ENCODE measurements at places on chromosomes 5 and 9. TPM values are rescaled to one million over a fixed set of nuclear protein-coding genes. Genes with fewer than 3 reads are reported as not detected.

Gene PRRC2B
- 335 TPM for total RNA-seq

Gene IDNK
- total RNA-seq, result 10.1 TPM

Gene GRM6
- not detected for total RNA-seq

Gene SUSD1
- total RNA-seq, result 4.2 TPM

Gene TEX48
- total RNA-seq, result not detected

Gene CD180
- 0.52 TPM for total RNA-seq

DNA sequence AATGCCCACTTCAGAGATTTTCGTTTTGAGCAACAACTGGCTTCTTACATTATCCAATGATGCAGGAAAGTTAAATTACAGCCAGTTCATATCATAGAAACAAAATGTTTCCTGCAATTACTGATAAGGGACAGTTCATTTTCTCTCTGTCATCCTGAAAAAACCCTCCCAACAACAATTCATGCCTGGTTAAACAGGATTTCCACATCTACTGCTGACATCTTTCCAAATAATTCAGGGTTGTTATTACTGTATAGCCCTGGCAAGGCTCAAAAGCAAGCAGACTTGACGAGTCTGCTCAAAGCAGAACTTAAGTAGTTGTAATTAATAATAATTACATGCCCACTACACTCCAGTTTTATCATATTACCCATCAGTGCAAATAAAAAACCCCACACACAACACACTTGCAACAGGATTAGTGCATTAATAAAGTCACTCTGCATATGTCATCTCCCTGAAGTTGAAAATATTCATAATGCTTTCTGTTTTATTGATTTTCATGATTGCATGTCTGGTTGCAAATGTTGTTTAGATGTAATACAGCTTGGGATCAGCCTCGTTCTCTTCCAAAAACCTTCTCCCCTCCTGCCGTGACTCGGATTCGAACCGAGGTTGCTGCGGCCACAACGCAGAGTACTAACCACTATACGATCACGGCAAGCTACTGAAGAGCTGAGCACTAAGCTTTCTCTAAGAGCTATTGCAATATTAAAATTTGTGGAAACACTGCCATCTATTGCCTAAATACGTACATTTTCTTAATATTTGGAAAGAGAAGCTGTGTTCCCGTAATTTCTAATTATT is 119.6 kb upstream of the NFIB start:
- H3K4me1 ChIP-seq, result no peaks in the 10 kb centered on the region
- DNase-seq, result no peak
- H3K36me3 ChIP-seq, result no peaks in the 10 kb centered on the region
- no peak overlapping the region for H3K27ac ChIP-seq
- no peak overlapping the region for H3K4me3 ChIP-seq

DNA sequence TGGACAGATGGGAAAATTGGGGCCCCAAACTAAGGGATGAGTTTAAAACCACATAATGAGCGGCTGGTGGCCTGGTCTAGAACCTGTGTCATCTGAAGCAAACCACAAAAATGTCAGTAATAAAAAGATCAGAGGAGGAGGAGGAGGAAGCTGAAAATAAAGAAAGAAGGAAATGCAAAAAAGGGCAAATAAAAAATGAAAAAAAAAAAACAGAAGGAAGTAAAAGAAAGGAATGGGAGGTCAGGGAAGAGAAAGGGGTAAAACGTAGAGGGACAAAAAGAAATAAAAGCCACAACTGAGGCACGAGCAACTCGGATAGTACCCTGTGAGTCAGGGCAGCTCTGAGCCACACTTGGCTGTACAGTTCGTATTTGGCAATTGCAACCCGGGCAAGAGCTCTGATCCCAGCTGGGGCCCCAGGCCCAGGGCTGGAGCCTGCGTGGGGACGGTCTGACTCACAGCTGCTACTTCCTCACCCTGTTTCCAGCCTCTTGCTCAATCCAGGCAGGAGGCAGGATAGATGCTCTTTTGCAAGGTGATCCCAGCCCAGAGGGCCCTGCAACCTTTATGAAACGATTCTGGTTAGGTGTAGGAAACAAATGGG is 137.9 kb upstream of the TRIM32 start:
- H3K4me1 ChIP-seq, result no peaks in the 10 kb centered on the region
- H3K36me3 ChIP-seq, result no peaks in the 10 kb centered on the region
- H3K4me3 ChIP-seq, result no peak overlapping the region
- H3K27me3 ChIP-seq, result no peaks in the 10 kb centered on the region
- no peak for DNase-seq

GRCh38 chr5:150488519-150489359 is 19.2 kb upstream of the NDST1 start:
- H3K4me3 ChIP-seq, result no peak overlapping the region
- H3K27ac ChIP-seq, result no peak overlapping the region
- H3K36me3 ChIP-seq, result no peaks in the 10 kb centered on the region
- peaks cover 3% of the 10 kb centered on the region for H3K27me3 ChIP-seq
- peaks cover 7% of the 10 kb centered on the region for H3K4me1 ChIP-seq
- DNase-seq, result no peak

GRCh38 chr5:119276978-119277377 is 78.8 kb upstream of the TNFAIP8 start:
- H3K27me3 ChIP-seq, result no peaks in the 10 kb centered on the region
- no peak overlapping the region for H3K4me3 ChIP-seq
- no peak for DNase-seq
- H3K36me3 ChIP-seq, result no peaks in the 10 kb centered on the region

- H3K36me3 ChIP-seq, result no peaks in the 10 kb centered on the region
- no peaks in the 10 kb centered on the region for H3K4me1 ChIP-seq
Measured at GRCh38 chr9:81787747-81788632, 98.6 kb upstream of the TLE1 start.

DNA sequence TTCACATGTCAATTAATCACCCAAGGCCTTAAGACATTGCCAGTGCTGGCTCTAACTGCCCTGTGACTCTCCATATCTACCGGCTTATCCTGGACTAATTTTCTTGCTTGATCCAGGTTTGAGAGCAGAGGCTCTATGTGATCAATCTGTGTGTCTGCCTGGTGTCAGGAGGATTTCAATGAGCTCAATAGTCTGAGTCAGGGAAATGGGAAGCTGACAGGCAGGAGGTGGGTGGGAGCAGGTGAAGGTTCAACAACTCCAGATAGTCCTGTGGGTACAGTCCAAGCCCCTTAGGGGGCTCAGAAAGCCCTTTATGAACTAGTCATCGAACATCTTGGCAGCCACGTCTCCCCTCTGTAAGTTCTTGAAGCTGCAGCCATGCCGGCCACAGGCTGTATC is 72.2 kb downstream of the SHB start:
- no peaks in the 10 kb centered on the region for H3K4me1 ChIP-seq
- H3K27me3 ChIP-seq, result no peaks in the 10 kb centered on the region
- no peaks in the 10 kb centered on the region for H3K36me3 ChIP-seq

- no peaks in the 10 kb centered on the region for H3K4me1 ChIP-seq
- no peak overlapping the region for H3K27ac ChIP-seq
- H3K36me3 ChIP-seq, result no peaks in the 10 kb centered on the region
- H3K4me3 ChIP-seq, result no peak overlapping the region
- no peaks in the 10 kb centered on the region for H3K27me3 ChIP-seq
Measured at GRCh38 chr9:77000330-77000729, 19.1 kb upstream of the FOXB2 start.

GRCh38 chr9:86599561-86599960 is 245.4 kb upstream of the TUT7 start:
- H3K4me3 ChIP-seq, result no peak overlapping the region
- no peak for DNase-seq
- H3K36me3 ChIP-seq, result no peaks in the 10 kb centered on the region

GRCh38 chr9:22141908-22142307 is 132.8 kb upstream of the CDKN2B start:
- H3K27ac ChIP-seq, result no peak overlapping the region
- no peaks in the 10 kb centered on the region for H3K36me3 ChIP-seq
- no peaks in the 10 kb centered on the region for H3K27me3 ChIP-seq
- no peak overlapping the region for H3K4me3 ChIP-seq

- DNase-seq, result no peak
- H3K27ac ChIP-seq, result no peak overlapping the region
- H3K27me3 ChIP-seq, result no peaks in the 10 kb centered on the region
- H3K36me3 ChIP-seq, result peaks cover 13% of the 10 kb centered on the region
- peaks cover 15% of the 10 kb centered on the region for H3K4me1 ChIP-seq
- H3K4me3 ChIP-seq, result no peak overlapping the region
Measured at GRCh38 chr5:69231281-69231680, 3.4 kb upstream of the CDK7 start.

GRCh38 chr5:83777856-83778255 is 57.2 kb upstream of the HAPLN1 start:
- no peak overlapping the region for H3K27ac ChIP-seq
- H3K4me1 ChIP-seq, result no peaks in the 10 kb centered on the region
- no peaks in the 10 kb centered on the region for H3K36me3 ChIP-seq
- no peaks in the 10 kb centered on the region for H3K27me3 ChIP-seq
- H3K4me3 ChIP-seq, result no peak overlapping the region

DNA sequence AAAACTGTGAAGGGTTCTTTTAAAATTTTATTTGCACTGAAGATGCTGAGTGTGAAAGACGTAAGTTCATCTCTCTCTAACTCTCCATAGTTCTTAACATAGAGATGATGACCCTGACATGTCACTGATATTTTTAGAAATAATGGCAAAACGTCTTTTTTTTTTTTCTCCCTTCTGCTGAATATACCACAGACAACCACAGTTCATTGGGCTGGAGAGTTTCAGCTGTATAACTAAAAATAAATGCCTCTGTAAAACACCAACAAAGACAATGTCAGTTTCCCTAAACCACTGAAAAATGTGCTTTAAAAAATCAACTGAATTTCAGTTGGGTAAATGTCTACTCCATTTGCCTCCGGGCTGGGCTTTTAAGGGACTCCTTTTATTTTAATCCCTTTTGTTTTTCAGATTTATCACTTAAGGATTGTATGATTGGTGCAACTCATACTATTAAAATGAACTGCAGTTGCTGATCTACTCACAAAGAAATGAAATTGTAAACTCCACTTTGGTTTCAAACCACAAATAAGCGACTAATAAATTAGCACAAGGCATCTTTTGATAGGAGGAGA is 830.9 kb upstream of the WWC1 start:
- H3K4me1 ChIP-seq, result no peaks in the 10 kb centered on the region
- no peak overlapping the region for H3K4me3 ChIP-seq

DNA sequence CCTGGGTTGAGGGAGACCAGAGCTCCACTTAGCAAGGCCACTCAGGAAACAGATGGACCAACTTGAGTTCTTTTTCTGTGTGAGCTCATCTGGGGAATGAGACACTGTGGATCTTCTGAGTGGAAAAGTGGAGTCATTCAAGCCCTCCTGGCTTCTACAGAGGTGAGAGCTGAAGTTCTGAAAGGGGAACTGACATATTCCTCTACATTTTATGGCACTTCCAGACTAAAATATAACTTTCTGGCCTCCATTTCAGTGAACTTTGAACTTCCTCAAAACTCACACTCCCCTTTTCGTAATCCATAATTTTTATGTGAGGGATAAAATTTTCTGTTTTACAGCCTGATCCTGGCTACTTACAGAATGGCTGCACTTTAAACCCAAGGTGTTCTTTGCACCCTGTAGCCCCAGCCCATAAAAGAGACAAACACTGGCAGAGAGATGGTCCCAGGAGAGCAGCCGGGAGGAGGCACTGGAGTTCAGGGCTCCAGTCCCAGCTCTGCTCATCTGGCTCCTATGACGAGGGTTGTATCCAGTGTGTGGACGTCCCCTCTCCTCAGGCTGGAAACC is 10.8 kb downstream of the SPAAR start:
- no peaks in the 10 kb centered on the region for H3K27me3 ChIP-seq
- no peaks in the 10 kb centered on the region for H3K36me3 ChIP-seq
- no peak for DNase-seq
- H3K4me1 ChIP-seq, result no peaks in the 10 kb centered on the region
- H3K4me3 ChIP-seq, result no peak overlapping the region
- no peak overlapping the region for H3K27ac ChIP-seq

DNA sequence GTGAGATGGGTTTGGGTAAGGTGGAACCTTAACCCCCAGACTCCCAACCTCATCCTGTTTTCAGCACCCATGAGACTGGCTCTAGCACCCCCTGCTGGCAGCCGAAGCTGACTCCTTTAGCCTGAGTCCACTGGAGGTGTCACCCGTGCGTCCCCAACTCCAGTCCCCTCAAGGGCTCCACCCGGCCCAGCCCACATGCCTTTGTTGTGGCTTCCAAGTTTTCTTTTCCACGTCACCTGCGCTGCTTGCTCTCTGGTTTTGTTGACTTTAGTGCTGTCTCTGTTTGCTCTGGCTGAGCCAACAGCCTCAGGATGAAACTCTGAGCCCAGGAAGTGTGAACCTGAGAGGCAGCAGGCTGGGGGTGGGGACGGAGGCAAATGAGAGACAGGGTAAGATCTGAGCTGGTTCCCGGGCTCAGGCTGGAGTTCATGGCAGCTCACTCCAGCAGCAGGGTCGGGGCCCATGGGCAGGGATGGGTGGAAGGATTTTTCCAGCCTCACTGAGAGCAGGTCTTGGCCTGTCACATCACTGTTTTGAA is 13.2 kb upstream of the AQP7 start:
- no peaks in the 10 kb centered on the region for H3K27me3 ChIP-seq
- peak overlapping the region; percentile 65 for H3K27ac ChIP-seq
- H3K4me3 ChIP-seq, result peak overlapping the region; percentile 31
- H3K4me1 ChIP-seq, result peaks cover 54% of the 10 kb centered on the region
- no peaks in the 10 kb centered on the region for H3K36me3 ChIP-seq

- no peak for DNase-seq
- H3K36me3 ChIP-seq, result no peaks in the 10 kb centered on the region
- no peaks in the 10 kb centered on the region for H3K27me3 ChIP-seq
- H3K4me3 ChIP-seq, result no peak overlapping the region
Measured at GRCh38 chr5:999724-1000123, 8.9 kb upstream of the NKD2 start.

DNA sequence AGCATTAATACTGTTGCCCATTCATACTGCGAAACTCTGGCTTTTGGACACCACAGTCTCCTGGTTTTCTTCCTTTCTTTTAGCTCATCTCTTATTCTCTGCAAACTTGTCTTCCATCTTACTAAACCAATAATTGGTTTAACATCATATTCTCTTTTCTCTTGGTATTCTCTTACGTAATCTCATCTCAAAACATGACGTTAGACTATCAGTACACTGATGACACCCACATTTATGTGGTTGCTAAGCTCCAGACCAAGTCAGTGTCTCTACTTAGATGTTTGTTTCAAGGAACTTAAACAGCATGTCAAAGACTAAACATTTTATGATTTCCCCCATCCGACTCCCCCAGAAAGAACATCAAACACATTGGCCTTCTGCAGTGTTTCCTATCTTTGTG is 2.1 kb downstream of the PRRC1 start:
- peaks cover 8% of the 10 kb centered on the region for H3K36me3 ChIP-seq
- no peak overlapping the region for H3K4me3 ChIP-seq
- peaks cover 25% of the 10 kb centered on the region for H3K4me1 ChIP-seq
- no peaks in the 10 kb centered on the region for H3K27me3 ChIP-seq
- H3K27ac ChIP-seq, result no peak overlapping the region

DNA sequence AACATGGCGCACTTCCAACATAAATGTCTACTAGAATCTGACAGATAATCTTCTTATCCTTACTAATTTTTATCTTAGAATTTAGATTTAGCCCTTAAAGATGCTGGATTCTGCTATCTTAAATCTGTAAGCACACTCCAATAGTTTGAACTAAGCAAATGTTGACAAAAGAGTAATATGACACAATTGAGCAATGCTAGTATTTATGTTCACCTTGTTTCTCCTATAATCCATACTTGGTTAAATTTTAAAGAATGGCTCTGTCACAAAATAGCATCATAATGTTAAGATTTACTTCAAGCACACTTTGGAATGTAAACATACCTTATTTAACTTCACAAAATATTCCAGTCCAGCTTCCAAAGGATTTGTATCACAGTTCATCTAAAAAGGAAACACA is 38.8 kb upstream of the ARSB start:
- no peaks in the 10 kb centered on the region for H3K36me3 ChIP-seq
- DNase-seq, result no peak
- no peaks in the 10 kb centered on the region for H3K4me1 ChIP-seq
- H3K27me3 ChIP-seq, result peaks cover 12% of the 10 kb centered on the region
- H3K4me3 ChIP-seq, result no peak overlapping the region

- H3K27me3 ChIP-seq, result peaks cover 3% of the 10 kb centered on the region
- no peak overlapping the region for H3K4me3 ChIP-seq
- no peak overlapping the region for H3K27ac ChIP-seq
- H3K36me3 ChIP-seq, result no peaks in the 10 kb centered on the region
- peaks cover 7% of the 10 kb centered on the region for H3K4me1 ChIP-seq
Measured at GRCh38 chr9:95574176-95574575, 57.4 kb upstream of the PTCH1 start.
